Foreskin keratinocyte (primary cell): ENCODE measurements at places on chromosomes 11 and 22. TPM values are rescaled to one million over a fixed set of nuclear protein-coding genes. Genes with fewer than 3 reads are reported as not detected.

ZNF280B gene
- total RNA-seq: 1.2 and 1.3 TPM in 2 replicates

USP28 gene
- 38.7 and 45.5 TPM in 2 replicates for total RNA-seq

SNAP29 gene
- total RNA-seq: 16.3 and 17.7 TPM in 2 replicates

FREY1 gene
- total RNA-seq: 0.14 and 0.31 TPM in 2 replicates

OR51A4 gene
- not detected in 2 replicates for total RNA-seq
